ENCODE measurements at places on chromosomes 3 and 15. TPM values are rescaled to one million over a fixed set of nuclear protein-coding genes. Genes with fewer than 3 reads are reported as not detected.

Gene ACKR4
- not detected for total RNA-seq

Gene ARHGEF26
- total RNA-seq, result 2.9 TPM

DNA sequence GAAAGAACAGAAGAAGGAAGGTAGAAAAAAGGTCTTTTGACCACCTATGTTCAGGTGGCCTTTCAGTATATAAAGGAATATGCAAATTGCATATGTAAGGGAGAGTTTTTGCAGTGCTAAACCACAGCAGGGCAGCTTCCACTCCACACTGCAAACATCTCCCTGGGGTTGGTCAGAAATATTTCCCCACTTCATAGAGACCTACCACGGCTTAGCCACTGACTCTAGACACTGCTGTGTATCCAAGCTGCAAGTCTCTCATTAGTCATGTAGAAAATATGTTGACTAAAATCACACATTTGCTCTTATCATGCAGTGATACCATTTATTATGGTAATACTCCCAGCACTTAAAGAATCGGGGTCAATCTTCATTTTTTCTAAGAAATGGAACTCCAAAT is 214.9 kb upstream of the NR2F2 start:
- DNase-seq, result peak; percentile 32

GRCh38 chr3:108381529-108382140 is 85.3 kb downstream of the HHLA2 start:
- no peak for DNase-seq

- DNase-seq, result no peak
Observed at GRCh38 chr3:72275331-72275751, 490.4 kb upstream of the PROK2 start.

GRCh38 chr15:40130799-40131502 is 22.3 kb upstream of the BMF start:
- DNase-seq, result no peak

DNA sequence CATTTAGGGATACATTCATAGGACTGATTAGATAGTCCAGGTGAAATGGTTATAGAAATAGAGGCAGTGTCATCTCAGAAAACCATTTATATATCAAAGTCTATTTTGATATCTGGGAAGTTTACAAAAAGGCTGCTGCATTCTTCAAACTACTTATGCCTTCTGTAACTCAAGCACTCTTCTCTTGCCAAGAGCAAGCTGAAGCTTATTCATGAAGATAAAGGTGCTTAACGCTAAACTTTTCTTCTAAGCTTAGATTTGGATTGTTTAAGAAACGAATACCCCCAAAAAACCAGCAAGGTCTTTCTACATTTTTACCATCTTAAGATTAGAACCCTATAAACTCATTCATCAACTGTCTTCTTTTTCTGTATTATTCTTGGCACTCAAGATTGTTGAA is 23.3 kb upstream of the USF3 start:
- no peak for DNase-seq
